Midbrain (tissue), 1 donor: ENCODE measurements at places on chromosomes 12 and 14.

- no peak for DNase-seq
Measured at GRCh38 chr12:126424696-126425095, 1359.5 kb downstream of the AACS start.

GRCh38 chr12:6826125-6826733, 2.0 kb upstream of the P3H3 start:
- DNase-seq: no peak

GRCh38 chr12:32903318-32903717, 6.7 kb upstream of the PKP2 start:
- no peak for DNase-seq

GRCh38 chr12:121561009-121561395, 19.8 kb downstream of the KDM2B start:
- DNase-seq: no peak

DNA sequence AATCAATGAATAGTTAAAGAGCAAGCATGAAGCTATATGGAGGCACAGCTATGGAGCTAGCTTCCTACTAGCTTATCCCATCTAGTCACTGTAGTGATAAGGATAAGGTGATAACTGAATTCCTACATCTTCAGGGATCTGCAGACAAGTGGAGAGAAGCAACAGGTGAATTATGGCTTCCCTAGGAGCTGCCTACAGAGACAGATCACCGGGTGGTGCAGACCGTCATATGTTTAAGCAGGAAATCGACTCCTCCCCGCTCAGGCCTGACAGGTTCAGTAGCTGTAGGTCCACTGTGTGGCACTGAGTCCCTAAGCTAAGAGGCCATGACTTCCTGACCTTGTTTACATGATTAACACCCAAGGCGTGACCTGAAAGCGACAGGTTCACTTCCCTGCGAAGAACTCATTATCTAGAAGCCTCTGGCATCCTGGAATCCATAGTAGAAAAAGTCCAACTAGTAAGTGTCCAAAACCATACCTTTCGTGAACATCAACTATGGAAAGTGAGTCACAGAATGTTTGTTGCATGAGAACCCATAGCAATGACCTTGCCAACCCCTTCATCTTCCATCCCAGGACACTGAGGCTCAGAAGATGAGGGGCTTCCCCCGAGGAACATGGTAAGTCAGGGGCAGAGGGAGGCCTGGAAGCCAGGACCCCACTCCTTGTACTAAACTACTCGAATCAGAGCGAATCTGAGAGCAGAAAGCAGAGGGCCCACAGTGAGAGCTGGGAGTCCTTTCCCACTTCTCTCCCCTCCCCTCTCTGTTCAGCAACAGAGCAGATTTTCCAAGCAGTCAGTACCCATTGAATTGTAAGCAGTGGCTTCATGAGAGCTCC, 75.4 kb upstream of the CCND2 start:
- DNase-seq: no peak
